ENCODE measurements at places on chromosomes 1 and 21.

- DNase-seq = no peak
Measured at GRCh38 chr1:161676958-161677689, 14.2 kb downstream of the FCGR2B start.

DNA sequence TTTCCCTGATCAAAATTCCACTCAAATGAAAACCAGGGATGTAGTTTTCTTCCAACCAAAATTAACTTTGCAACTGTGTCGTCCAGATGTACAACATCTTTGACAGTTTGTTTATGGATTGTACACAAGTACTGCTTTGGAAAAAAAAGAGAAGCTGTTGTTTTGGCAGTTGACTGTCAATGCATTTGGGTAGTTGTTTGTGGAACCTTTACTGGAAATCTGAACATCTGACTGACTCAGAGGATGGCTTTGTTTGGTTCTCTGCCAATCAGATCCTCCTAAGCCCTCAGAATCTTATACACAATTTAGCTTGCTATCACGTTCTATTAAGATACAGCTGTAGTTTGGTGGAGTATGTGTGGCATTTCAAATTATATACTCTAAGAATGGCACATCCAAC lies 195.0 kb downstream of the KCNK2 start:
- DNase-seq = no peak

- DNase-seq = no peak
Measured at GRCh38 chr1:115685029-115685705, 43.4 kb downstream of the VANGL1 start.

- peak; percentile 23 for DNase-seq
Measured at GRCh38 chr1:111739925-111740765, 950 bp upstream of the INKA2 start.

DNA sequence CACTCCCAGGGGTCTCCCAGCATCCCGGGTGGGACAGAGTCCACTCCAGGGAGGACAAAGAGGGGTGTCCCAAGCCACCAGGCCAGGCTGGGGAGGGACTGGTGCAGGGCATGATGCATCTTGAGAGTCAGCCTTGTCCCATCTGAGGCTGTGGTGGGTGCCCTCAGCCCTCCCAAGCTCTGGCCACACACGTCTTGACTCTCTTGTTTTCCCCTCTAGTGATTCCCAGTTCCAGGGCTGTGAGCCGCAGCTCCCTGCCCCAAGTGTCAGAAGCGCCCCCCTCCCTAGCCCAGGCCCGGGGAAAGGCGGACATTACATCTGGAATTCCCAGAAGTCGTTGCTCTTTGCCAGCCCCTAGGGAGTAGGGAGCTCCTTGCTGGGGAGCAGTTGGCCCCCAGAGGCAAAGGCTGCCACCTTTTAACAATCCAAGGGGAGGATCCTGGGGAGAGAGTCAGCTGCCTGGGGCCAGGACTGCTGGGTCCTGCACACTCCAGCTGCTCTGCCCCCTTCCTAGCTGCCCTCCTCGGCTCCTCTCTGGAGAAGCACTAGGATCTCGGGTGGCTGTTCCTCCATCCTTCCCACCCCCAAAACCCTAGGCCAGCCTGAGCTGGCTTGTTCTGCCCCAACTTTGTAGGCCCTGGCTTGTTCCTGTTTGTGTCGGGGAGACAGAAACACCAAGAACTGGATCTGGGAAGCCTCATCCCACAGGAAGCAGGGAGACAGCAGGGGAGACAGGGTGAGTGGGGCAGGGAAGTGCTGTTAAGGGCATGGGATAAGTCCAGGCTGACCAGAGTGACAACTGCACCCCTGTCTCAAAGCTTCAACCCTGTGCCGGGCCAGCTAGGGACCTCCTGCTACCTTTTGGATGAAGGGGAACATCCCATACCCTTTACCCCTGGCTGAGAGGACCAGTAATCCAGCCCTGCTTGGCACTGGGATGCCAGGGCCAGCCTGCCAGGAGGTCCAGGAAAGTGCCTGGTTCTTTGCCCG lies 3.2 kb upstream of the PTPN7 start:
- DNase-seq = no peak

DNA sequence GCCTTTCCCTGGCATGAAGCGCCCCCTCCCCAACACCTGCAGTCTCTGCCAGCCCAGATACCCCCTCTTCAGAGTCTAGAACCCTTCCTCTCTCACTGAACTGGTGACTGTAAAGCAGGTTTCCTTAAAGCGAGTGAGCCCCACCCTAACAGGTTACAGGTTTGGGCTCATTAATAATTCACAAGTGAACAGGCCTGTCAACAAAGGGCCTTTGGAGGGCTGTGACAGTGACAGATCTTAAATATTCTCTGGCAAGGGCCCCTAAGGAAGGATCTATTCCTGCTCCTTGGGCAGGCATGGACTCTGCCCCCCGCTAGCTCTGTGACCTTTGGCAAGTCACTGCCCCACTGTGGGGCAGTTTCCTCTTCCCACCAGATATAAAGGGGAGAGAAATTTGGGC lies 5.6 kb upstream of the TTC39A start:
- DNase-seq = no peak

GRCh38 chr1:235018161-235018560 lies 110.5 kb downstream of the TOMM20 start:
- DNase-seq = peak; percentile 92

GRCh38 chr1:185157599-185158412 lies 839 bp downstream of the SWT1 start:
- no peak for DNase-seq

- peak; percentile 32 for DNase-seq
Measured at GRCh38 chr1:80217377-80217986, 1211.0 kb upstream of the ADGRL4 start.

DNA sequence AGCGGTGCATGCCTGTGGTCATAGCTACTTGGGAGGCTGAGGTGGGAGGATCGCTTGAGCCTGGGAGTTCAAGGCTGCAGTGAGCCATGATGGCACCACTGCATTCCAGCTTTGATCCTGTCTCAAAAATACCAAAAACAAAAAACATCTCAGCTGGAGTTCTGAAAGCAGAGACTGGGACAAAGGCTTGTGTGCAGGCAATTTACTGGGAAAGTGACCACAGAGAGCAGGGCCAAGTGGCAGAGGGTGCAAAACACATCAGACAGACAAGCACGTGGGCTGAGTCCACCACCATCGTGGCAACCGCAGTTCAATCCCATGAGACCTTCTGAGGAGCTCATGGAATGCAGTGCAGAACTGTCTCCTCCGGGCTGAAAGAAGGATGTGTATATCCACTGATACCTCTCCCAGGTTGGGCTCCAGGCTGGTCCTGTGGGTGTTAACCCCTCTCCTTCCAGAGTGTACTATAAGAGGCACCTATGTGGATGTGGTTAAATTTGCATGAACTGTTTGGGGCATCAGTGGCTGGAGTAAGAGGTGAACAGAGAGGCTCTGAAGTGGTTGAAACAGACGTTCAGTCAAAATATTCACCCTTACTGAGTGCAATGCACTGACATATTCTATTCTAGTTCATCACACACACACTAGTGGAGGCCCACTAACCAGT lies 10.8 kb downstream of the PIGP start:
- no peak for DNase-seq

DNA sequence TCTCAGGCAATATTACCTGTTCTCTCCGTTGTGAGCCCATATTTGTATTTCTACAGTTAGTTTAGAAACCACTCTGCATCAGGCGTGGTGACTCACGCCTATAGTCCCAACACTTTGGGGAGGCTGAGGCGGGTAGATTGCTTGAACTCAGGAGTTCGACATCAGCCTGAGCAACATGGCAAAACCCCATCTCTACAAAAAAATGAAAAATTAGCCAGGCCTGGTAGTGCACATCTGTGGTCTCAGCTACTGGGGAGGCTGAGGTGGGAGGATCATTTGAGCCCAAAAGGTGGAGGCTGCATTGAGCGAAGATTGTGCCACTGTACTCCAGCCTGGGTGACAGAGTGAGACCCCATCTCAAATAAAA lies 19.7 kb upstream of the ID3 start:
- DNase-seq = no peak

GRCh38 chr1:67844988-67845387 lies 11.7 kb upstream of the GNG12 start:
- DNase-seq = no peak

GRCh38 chr21:42432695-42433094 lies 29.0 kb downstream of the UBASH3A start:
- no peak for DNase-seq

GRCh38 chr1:168507231-168507630 lies 36.6 kb downstream of the XCL2 start:
- no peak for DNase-seq

DNA sequence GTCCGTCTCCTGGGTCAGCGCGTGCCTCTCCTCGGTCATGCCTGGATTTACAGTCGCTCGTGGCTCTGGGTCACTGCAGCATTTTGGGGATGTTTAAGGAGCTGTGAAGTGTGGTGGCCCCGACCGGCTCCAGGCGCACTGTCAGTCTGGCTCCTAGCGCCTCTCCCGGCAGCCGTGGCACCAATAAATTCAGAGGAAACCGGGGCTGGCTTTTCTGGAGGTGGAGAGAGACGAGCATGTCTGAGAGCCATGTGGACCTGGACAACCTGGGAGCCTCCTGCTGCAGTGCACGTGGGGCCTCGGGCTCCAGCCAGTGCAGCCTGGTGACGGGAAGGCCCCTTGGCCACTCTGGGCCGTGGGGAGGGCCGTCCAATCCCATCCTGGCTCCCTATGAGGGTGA lies 17.1 kb downstream of the PLCH2 start:
- DNase-seq = no peak
